ENCODE measurements at places on chromosomes 4 and X.
A peak's percentile ranks its signal among the peaks of the same experiment; 100 is the strongest.

- peak; percentile 76 for DNase-seq
Observed at GRCh38 chr4:155604718-155605626, 61.7 kb upstream of the GUCY1A1 start.

DNA sequence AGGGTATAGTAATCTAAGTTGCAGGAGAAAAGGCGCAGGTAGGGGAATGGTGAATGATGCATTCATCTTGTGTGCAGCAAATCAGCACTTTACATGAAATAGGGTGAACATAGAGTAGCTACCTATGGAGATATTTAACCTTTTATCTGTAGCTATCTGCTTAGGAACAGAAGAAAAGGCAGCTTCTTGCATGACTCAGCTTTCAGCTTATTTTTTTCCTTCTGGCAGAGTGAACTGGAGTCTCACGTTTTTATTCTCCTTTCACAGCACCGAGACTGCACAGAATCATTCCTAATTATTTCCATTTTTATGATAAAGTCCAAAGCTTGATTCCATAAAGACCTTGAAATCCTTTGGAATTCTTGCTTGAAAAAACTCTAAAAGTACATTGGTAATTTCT is 4.8 kb upstream of the SCOC start:
- peak; percentile 46 for DNase-seq

GRCh38 chr4:4991541-4992099 is 27.6 kb downstream of the CYTL1 start:
- no peak for DNase-seq

- no peak for DNase-seq
Observed at GRCh38 chr4:74625981-74626380, 168.3 kb downstream of the BTC start.

DNA sequence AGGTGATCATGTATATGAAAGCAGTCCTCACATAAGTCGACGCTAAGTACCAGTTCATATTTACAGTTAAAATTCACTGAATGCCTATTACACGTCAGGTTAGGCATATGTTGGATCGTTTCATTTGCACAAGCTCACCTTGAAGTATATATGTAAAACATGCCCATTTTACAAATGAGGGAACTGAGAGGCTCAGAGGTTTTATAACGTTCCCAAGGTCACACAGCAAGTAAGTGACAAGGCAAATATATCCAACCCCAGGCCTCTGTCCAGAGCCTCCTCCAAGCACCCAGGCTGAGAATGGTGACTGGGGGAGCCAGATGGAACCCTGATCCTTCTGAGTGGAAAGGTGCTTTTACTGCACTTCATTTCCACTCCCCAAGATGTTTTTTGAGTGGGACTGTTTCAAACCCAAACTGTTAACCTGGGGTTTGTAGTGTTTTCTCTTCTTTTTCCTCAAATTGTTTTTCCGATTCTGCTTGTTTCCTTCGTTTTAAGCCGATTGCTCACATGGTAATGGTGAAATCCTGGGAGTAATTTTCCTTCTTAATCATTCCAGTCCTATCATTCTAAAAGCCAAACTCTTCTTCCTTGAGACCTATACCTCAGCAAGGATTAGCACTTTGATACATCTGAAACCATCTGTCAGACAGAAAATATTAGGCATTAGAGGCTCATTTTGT is 791 bp downstream of the SMIM20 start:
- DNase-seq, result no peak

DNA sequence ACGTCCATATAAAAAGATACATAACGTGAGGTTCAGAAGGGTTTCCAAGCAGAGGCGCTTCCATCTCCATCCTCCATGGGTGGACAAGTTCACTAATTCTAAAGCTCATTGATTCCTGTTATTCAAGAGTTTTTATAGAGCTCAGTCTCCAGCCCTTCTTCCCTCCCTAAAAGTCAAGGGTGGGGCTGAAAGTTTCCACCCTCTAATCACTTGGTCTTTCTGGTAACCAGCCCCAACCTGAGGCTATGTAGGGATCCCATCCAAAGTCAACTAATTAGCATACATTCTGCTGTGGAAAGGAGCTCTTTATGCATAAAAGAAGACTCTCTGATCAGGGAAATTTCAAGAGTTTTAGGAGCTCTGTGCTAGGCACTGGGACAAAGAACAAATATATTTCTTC is 46.9 kb upstream of the VEGFC start:
- peak; percentile 22 for DNase-seq

DNA sequence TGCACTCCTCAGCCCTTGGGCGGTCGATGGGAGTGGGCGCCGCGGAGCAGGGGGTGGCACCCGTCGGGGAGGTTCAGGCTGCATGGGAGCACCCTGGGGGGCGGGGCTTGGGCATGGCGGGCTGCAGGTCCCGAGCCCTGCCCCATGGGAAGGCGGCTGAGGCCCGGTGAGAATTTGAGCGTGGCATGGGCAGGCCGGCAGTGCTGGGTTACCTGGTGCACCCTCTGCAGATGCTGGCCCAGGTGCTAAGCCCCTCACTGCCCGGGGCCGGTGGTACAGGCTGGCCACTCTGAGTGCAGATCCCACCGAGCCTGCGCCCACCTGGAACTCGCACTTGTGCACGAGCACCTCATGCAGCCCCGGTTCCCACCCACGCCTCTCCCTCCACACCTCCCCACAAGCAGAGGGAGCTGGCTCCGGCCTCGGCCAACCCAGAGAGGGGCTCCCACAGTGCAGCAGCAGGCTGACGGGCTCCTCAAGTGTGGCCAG is 556.3 kb downstream of the GALNTL6 start:
- DNase-seq, result no peak

GRCh38 chr4:158053086-158053485 is 119.7 kb downstream of the GASK1B start:
- DNase-seq, result no peak

GRCh38 chr4:123987408-123987807 is 590.8 kb downstream of the SPRY1 start:
- no peak for DNase-seq

DNA sequence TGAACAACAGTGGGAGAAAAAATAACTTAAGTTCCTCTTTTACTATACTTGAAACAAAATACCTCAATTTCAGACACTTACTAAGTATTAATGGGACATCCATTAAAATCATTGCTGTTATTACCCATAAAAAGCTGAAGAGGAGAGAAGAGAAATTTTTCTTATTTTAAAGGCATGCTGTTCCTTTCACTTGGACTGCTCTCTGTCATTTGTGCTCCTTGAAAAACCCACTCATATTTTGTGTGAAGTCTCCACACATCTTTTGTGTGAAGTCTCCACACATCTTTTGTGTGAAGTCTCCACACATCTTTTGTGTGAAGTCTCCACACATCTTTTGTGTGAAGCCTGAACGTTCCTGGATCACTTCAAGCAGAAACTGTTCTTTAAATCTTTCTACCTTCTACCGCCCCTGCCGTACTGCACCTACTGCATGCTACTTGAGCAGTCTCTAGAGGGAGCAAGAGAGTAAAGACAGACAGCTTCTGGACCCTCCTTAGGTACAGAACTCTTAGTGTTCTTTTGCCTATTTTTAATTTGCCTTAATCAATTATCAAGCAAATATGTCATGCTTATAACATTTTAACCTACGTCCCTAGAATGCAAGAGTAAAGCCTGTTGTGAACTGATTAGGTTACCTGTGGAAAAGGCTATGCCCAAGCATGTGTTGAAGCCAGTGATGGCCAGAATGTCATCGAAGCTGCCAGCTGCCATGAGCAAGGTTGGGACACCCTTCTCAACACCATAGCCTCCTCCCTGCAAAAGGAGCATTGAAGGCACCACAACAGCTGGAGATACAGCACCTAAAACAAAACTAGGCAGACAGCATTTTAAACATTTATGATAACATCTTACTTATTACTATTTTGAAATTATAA is 27.1 kb upstream of the SLC9B1 start:
- DNase-seq, result peak; percentile 67

GRCh38 chr4:41514766-41515481 is 23.0 kb upstream of the LIMCH1 start:
- no peak for DNase-seq

- no peak for DNase-seq
Observed at GRCh38 chr4:6900956-6901355, 8.7 kb upstream of the TBC1D14 start.

DNA sequence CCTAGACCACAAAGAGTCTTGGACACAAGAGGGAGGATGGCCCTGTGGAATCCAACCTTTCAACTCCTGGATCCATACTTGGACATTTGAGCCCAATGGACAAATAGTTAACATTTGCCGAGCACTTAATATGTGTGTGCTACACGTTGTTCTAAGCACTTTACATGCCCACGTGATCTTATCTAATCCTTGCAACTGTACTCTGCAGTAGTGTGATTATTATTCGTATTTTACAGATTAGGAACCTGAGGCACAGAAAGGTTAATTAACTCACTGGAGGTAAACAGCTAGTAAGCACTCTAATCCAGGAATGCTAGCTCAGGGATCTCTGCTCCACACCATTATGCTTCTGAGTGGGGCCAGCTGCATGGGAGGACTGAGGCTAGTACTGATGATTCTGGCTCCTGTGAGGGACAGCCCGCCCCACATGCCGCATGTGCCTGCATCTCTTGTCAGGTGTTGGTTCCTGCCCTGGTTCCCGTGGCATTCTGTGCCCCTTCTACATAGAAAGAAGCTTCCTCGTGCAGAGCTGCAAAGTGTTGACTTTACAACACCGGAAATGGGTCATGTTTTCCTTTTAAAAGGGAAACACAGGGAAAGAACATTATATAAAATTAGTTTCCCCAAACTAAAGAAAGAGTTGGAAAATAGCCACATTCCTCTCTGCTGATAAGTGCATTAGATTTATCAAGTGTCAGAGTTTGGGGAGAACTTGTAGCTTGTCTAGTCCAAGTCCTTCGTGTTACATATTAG is 34.8 kb downstream of the PLAC1 start:
- peak; percentile 49 for DNase-seq

- DNase-seq, result no peak
Observed at GRCh38 chrX:25067271-25068172, 51.8 kb upstream of the ARX start.

DNA sequence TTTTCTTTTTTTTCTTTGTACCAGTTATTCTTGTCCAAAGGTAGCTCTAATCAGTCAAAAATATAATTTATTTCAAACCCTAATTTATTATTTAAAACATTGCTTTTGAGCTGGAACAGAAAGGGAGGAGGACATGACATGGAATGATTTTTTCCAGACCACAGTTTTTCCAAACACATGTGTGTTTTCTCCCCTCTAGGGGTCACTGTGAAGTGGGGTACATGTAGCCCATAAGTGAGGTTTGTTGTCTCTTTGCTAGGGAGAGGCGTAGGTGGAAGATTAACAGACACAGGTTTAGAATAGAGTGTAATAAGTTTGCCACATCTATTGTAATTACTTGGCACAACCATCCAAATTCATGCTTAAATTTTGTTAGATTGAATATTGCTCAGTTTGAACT is 83.0 kb downstream of the TNIP2 start:
- peak; percentile 19 for DNase-seq

DNA sequence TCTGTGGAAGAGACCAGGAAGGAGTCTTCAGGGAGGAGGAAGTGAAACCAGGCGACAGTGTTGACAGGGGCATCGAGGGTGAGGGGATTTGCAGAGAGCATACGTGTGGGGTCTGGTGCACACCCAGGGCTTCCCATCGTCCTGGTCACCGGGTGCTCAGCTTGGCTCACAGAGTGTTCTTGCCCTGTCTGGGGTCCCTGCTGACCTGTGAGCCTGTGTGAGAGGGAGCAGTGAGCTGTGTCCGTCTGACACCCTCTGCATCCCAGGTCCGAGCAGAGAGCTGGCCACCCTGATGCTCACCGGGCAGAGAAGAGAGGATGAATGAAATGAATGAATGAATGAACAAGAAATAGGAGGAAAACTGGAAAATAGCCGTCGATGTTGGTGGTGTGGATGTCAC is 46.5 kb downstream of the CPZ start:
- DNase-seq, result no peak

GRCh38 chrX:21394792-21395191 is 20.6 kb downstream of the CNKSR2 start:
- no peak for DNase-seq

GRCh38 chr4:21307709-21308108 is 607.5 kb downstream of the PACRGL start:
- no peak for DNase-seq

- no peak for DNase-seq
Observed at GRCh38 chrX:47078129-47079043, at the start of gene RGN. TSS of gene RGN (plus strand) at chrX:47078443. CDS start at chrX:47081145, 2,702 bp downstream.

DNA sequence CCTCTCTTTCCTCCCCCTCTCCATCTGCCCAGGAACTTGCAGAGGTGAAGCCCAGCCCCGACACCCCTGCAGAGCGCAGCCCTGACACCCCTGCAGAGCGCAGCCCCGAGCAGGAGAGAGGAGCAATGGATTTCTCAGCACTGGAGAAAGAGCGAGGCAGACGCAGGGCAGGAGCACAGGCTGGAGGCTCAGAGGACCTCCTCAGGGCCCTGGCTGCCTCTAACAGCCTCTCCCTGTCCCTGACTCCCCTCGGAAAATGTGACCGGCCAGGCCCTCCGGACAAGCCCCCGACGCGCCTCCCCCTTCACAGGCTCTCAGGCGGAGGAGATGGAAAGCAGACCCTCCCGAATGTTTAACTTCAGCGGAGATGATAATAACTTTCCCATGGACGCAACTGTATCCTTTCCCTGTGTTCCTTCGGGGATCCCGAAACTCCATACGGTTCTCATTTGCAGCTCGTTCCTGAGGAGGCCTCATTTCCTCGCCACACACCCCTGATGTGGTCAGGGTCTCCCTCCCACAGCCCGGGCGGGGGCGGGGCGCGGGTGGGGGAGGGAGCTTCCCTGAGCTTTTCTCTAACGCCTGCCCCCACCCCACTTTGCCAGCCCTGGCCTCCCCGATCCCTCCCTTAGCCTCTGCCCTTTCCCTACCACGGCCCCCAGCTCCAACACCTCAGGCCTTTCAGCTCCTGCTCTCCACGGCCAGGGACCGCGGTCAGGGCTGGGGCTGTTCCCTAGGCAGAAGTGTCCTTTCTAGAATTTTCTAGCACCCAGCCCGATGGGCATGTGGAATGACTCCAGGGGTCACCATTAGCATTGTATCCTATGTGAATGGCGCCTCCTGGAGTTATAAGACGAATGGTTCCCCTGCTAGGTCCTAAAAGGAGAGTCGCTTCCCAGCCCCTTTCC is 201.1 kb upstream of the BCOR start:
- peak; percentile 14 for DNase-seq

DNA sequence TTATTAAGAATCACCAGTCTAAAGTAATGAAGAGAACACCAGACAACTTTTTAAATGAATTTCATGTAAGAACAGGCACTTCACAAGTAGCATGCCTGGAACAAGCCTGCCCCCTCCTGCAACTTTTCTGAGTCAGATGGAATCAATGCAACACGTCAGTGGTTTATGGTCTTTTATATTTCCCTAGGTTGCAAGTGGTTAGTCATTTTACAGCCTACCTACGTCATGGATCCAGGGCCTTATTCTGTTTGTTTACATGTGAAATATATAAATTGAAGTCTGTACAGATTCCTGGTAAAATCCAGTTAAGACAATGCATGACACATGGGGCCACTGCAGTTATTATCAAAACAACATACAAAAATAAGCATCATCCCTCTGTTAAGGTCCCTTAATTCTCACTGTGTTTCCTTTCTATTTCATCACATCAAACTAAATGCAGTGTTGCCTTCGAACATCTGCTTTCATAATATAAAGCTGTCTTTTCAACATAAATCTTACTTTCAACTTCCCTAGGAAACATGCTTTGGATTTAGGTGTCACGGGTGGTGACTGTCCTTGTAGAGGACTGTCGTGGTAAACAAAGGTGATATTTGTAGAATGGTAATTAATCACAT is 309.3 kb downstream of the FRMPD4 start:
- DNase-seq, result peak; percentile 87

GRCh38 chrX:23656684-23657083 is 10.6 kb upstream of the PRDX4 start:
- DNase-seq, result peak; percentile 13
